CMK (cell line): ENCODE measurements at places on chromosomes 1 and 21.

DNA sequence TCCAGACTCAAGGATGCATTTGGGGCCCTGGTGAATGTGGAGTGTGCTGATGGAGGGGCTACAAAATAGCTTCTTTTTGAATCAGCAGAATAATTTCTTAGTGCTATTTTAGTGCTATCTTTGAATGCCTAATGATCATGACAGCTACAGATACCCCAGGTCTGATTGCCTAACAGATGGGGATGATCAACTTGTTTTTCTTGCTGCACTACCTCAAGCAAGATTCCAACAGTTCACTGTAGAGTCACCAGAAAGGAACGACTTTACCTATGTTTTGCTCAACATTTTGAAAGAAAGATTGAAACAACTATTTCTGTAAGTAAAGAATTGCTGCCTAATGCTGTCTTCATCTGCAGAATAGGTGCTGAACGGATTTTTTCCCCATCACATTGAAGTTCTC, 42.6 kb upstream of the VAV3 start:
- DNase-seq, result no peak

DNA sequence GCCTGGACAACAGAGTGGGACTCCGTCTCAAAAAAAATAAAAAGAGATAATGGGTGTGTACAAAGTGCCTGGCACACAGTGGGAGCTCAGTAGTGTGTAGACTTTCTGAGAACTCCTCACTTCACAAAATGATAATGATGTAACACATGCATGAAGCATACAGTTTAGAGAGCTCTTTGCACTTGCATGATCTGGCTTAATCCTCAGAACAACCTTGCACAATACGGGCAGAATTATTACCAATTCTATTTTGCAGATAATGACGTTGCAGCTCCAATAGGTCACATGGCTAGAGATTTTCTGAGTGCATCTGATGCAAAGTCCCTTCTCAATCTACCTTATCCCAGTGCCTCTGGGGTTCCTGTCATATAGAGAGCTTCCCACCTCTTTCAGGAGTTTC, 71.4 kb downstream of the CD247 start:
- no peak for DNase-seq

- no peak for DNase-seq
Measured at GRCh38 chr1:158311066-158311465, 20.3 kb downstream of the CD1B start.

GRCh38 chr1:184836934-184837895, 82.6 kb upstream of the EDEM3 start:
- no peak for DNase-seq

DNA sequence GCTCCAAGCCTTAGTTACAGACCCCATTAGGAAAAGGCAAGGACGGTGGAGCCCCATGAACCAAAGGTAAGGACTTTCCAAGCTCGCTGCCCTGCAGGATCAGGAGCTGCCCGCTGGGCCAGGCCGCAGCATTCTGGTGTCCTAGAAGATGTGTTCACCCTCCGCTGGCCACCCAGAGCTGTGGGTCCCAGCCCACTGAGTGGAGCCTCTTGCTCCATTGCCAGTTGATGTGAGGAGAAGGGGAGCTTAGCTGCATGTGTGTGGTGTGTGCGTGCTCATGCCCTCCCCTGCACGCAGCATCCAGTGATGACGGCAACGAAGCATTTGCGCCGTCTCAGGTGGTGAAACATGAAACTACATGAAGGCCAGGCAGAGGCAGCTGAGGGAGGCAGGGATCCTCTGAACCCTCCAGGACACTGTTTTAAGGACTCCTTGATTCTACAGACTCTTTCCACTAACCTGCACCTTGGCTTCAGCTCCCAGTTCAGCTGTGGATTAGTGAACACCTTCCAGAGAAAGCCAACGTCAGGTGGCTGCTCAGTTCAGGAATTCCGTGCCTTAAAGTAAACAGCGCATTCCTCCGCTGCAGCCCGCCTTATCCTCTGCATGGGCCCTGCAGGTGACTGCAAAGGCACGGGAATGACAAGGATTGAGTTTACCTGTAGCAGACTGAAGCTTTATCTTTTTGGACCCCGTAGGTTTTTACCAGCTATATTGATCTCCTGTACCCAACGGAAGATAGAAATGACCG, 48.7 kb downstream of the SMYD2 start:
- DNase-seq, result no peak

GRCh38 chr1:180722586-180722985, 90.8 kb downstream of the XPR1 start:
- no peak for DNase-seq

- DNase-seq, result no peak
Measured at GRCh38 chr1:225577241-225577640, 75.7 kb downstream of the ENAH start.

DNA sequence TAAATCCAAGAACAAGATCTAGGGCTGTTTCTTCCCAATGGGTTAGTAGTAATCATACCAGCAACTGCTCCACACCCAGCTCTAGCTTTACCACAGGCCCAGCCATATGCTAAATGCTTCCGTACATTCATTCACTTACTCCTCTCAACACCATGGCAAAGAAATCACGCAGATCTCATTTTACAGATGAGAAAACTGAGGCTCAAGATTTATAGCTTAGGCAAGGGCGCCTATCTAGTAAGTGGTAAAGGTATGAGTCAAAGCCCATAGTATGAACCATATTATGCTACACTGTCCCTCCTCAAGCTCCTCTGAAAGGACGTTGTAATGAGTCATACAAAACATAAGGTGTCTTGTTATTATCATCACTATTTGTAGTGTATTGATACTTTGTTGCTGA, 82.2 kb downstream of the NIBAN1 start:
- DNase-seq, result no peak

DNA sequence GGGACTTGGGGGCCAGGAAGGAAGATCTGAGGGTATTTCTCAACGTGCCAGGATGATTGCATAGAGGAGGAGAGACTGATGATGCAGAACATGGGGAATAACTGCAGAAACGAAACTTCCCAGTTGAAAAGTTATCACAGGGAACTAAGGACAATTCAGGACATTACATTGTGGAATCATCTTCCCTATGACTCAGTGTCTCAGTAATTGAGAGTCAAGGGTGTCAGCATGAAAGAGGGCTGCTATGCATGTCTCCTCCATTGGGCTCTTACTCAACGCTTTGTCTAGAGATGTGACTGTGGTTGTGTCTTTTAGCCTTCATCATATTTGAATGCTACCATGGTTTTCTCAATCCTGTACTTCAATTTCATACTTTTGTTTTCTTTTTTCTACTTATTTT, 48.9 kb upstream of the PTGFR start:
- DNase-seq, result no peak

- peak; percentile 36 for DNase-seq
Measured at GRCh38 chr1:174230399-174230798, 71.1 kb downstream of the RABGAP1L start.

GRCh38 chr1:234975941-234976860, 152.4 kb downstream of the TOMM20 start:
- DNase-seq, result no peak

DNA sequence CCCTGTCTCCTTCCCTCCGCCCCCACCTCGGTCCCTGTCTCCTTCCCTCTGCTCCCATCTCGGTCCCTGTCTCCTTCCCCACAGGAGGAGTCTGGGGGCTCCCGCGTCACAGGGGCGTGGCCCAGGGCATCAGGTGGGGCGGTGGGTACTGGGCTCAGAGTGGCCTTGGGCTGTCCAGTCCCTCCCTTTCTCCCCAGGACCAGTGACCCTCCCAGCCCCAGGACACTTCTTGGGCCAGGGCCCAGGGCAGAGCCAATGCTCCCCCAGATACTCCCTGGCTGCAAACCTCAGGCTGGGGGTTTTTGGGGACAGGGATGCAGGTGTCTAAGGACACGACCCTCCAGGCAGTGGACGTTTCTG, 6.8 kb upstream of the RNF223 start:
- no peak for DNase-seq

- no peak for DNase-seq
Measured at GRCh38 chr1:194629011-194629410, 1442.6 kb upstream of the B3GALT2 start.

DNA sequence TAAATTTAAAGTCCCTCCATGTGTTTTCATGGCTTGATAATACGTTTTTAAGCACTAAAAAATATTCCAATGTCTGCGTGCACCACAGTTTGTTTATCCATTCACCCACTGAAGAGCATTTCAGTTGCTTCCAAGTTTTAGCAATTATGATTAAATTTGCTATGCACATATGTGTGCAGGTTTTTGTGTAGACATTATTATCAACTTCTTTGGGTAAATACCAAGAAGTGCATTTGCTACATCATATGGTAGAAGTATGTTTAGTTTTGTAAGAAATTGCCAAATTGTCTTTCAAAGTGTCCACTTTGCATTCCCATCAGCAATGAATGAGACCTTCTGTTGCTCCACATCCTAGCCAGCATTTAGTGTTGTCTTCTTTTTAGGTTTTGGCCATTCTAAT, 550.0 kb downstream of the BRINP3 start:
- no peak for DNase-seq

GRCh38 chr1:93908394-93909145, 660 bp downstream of the GCLM start:
- peak; percentile 9 for DNase-seq

- DNase-seq, result peak; percentile 8
Measured at GRCh38 chr1:227532019-227532619, 31.2 kb upstream of the ZNF678 start.

DNA sequence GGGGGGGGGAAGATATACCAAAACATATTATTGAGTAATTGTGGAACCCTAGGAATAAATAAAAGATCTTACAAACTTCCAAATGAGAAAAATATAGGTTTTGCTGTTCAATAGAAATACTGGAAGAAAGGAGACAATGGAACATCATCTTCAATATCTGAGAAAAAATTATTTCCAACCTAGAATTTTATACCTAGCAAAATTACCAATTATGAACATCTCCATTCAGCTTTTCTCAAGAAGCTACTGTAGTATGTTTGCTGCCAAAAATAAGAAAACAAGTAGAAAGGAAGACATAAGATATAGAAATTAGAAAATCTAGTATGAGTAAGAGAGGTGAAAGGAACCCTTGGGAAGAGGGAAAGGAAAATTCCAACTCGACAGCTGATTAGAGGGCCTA, 84.0 kb downstream of the GPR52 start:
- DNase-seq, result no peak

GRCh38 chr1:37131281-37131680, 97.0 kb upstream of the GRIK3 start:
- DNase-seq, result no peak

GRCh38 chr1:208997726-208998312, 585.7 kb upstream of the CAMK1G start:
- DNase-seq, result no peak

GRCh38 chr1:98027103-98027705, 106.4 kb upstream of the DPYD start:
- no peak for DNase-seq

DNA sequence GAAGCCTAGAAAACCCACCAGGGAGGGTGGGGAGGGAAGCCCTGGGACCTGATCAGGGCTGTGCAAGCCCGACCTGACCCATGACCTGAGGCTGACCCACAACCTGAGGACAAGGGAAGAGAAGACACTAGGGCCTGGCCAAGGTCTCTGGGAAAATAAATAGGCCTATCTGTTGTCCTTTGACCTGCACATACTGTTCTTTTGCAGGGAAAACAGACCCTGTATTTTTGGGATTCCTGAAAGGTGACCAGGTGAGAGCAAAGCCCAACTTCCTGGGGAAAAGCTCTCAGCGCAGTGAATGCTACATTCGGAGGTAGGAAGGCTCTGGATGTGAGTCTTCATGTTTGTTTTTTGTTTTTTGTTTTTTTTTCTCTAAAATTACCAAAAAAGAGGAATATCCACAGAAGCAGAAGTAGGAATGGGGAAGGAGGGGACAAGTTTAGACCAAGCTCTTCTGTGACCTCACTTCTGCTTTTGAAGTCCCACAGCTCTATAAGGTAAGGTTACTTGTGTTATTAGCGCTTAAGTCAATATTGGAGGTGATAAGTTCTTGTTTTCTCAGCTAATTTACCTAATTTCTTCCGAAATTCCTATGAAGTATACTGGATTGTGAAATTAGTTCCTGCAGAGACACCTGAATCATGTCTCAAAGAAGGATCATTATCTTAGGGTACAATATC, 26.2 kb upstream of the LYST start:
- DNase-seq, result no peak
